ENCODE measurements at places on chromosomes 5 and 9. TPM values are rescaled to one million over a fixed set of nuclear protein-coding genes. Genes with fewer than 3 reads are reported as not detected.

GRCh38 chr5:122362361-122362760 is 50.3 kb downstream of the SNCAIP start:
- no peak for DNase-seq
- H3K4me3 ChIP-seq: no peak overlapping the region
- no peaks in the 10 kb centered on the region for H3K36me3 ChIP-seq
- no peak overlapping the region for H3K27ac ChIP-seq

GRCh38 chr9:82781921-82782392 is 281.0 kb downstream of the RASEF start:
- no peaks in the 10 kb centered on the region for H3K4me1 ChIP-seq
- no peaks in the 10 kb centered on the region for H3K36me3 ChIP-seq
- H3K27ac ChIP-seq: no peak overlapping the region
- H3K27me3 ChIP-seq: no peaks in the 10 kb centered on the region
- DNase-seq: no peak

The PCDHA7 gene
- 2.0 TPM for total RNA-seq

DNA sequence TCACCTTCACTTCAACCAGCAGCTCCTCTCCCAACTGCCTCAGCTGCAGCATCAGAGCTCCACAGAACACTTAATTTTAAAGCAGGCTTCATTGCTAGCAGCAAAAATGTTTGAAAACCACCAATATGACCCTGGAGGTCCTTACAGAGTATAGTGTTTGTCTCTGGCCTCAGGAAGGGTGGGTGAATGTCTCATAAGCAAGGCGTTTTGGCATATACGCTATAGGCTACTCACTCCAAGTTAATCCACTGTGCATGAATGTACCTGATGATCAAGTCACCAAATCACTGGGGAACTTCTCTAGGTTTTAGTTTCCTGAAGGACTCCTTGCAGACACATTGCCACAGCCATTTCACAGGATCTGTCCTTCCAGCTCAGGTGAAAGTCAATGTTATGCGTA is 125.3 kb downstream of the GABBR2 start:
- no peaks in the 10 kb centered on the region for H3K4me1 ChIP-seq
- no peak overlapping the region for H3K27ac ChIP-seq
- DNase-seq: no peak
- H3K36me3 ChIP-seq: no peaks in the 10 kb centered on the region
- H3K27me3 ChIP-seq: peaks cover 25% of the 10 kb centered on the region

All from osteocyte (in vitro differentiated cells).